SJSA1 (cell line): ENCODE measurements at places on chromosomes 5 and 9. TPM values are rescaled to one million over a fixed set of nuclear protein-coding genes. Genes with fewer than 3 reads are reported as not detected.

The HRH2 gene
- total RNA-seq = not detected in 2 replicates

The PCDHGA4 gene
- 1.2 and 1.7 TPM in 2 replicates for total RNA-seq

The PCDHA2 gene
- total RNA-seq = not detected in 2 replicates

The TAF11L13 gene
- not detected in 2 replicates for total RNA-seq

The ATP6V0E1 gene
- 286 and 291 TPM in 2 replicates for total RNA-seq

The SLC46A2 gene
- not detected in 2 replicates for total RNA-seq

The OGN gene
- not detected in 2 replicates for total RNA-seq

The MARVELD2 gene
- 0.13 and 0.16 TPM in 2 replicates for total RNA-seq

The RAB3C gene
- total RNA-seq = not detected in 2 replicates

The ROPN1L gene
- 2.9 and 3.0 TPM in 2 replicates for total RNA-seq
